ENCODE measurements at places on chromosomes 2 and 18. TPM values are rescaled to one million over a fixed set of nuclear protein-coding genes. Genes with fewer than 3 reads are reported as not detected.
A peak's percentile ranks its signal among the peaks of the same experiment; 100 is the strongest.

GRCh38 chr2:185780890-185781289 is 42.3 kb downstream of the FSIP2 start:
- no peaks in the 10 kb centered on the region for H3K27me3 ChIP-seq
- no peak overlapping the region for H3K4me3 ChIP-seq
- no peak for DNase-seq
- no peaks in the 10 kb centered on the region for H3K4me1 ChIP-seq
- H3K36me3 ChIP-seq, result no peaks in the 10 kb centered on the region
- H3K27ac ChIP-seq, result no peak overlapping the region

DNA sequence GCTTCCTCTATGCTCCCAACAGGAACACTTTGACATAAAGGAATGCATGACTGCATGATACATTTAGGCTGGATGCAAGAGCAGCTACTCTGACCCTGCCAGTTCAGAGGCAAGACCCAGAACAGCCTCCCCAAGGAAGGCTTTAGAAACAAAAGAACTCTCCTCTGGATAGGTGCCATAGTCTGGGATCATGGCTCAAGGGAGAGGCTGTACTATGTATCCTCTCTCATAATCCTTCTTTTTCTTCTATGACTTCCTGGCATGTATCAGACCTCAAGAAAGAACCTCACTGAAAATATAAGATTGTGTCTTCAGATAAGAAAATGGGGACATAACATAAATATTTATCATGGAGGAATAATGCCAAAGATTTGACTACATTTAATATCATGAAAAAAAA is 194.0 kb upstream of the LYPD1 start:
- H3K27ac ChIP-seq, result no peak overlapping the region
- H3K4me1 ChIP-seq, result no peaks in the 10 kb centered on the region
- H3K27me3 ChIP-seq, result no peaks in the 10 kb centered on the region

GRCh38 chr2:7523481-7524120 is 606.4 kb downstream of the RNF144A start:
- H3K27ac ChIP-seq, result no peak overlapping the region
- H3K27me3 ChIP-seq, result peaks cover 2% of the 10 kb centered on the region
- H3K4me3 ChIP-seq, result no peak overlapping the region
- no peak for DNase-seq

DNA sequence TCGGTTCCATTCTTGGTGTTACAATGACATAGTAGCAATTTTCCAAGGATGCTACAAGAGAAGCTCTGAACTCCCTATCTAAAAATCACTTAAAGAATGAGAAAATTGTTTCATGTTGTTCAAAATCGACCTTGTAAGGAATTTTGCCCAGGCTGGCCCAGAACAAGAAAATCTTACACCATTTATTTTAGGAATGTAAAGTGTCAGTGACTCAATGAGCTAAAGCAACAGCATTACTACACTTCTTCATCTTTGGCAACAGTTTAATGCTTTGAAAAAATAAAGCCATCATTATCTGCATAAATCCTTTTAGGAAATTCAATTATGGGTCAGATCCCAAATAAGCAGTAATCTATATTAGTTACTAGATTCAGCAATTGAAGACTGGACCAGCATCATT is 38.6 kb downstream of the SLC25A12 start:
- peaks cover 4% of the 10 kb centered on the region for H3K36me3 ChIP-seq
- H3K27me3 ChIP-seq, result no peaks in the 10 kb centered on the region
- no peak for DNase-seq
- H3K4me1 ChIP-seq, result peaks cover 3% of the 10 kb centered on the region
- H3K4me3 ChIP-seq, result no peak overlapping the region
- no peak overlapping the region for H3K27ac ChIP-seq

DNA sequence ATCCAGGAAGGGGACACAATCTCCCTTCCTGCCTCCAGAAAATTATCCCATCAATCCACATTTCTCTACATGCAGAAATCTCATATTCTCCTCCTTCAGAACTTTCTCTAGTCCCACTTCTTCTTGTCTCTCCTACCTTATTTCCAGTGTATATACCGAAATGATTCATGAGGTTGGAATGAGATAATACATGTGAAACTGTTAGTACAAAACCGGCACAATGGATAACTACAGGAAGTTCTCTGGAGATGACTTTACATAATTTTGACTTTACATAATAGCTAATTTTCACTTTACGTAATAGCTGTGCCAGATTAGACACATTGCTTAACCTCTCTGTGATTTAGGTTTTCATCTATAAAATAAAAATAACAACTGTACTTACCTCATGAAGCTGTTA is 801.3 kb downstream of the ERBB4 start:
- no peak for DNase-seq
- no peaks in the 10 kb centered on the region for H3K27me3 ChIP-seq
- no peaks in the 10 kb centered on the region for H3K4me1 ChIP-seq
- no peak overlapping the region for H3K4me3 ChIP-seq

GRCh38 chr2:205296959-205297358 is 385.3 kb upstream of the NRP2 start:
- no peaks in the 10 kb centered on the region for H3K36me3 ChIP-seq
- no peak overlapping the region for H3K4me3 ChIP-seq
- DNase-seq, result no peak
- no peaks in the 10 kb centered on the region for H3K27me3 ChIP-seq
- H3K27ac ChIP-seq, result no peak overlapping the region

DNA sequence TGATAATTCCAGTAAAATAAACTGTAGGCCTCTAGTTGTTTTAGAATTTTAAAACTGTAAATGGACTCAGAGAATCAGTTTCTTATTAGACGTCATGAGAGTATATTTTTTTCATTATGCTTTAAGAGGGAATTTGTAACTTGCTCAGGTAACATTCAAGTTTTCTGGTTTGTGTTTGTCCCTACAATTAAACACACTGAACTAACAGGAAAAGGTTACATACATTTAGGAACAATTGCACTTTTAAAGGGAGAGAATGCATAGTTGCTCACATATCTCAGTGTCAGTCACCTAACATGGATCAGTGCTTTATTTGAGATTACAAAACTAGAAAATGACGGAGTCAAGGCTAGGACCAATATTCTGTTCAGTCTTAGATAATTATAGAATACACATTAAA is 3.1 kb downstream of the COL3A1 start:
- H3K36me3 ChIP-seq, result no peaks in the 10 kb centered on the region
- peak overlapping the region; percentile 66 for H3K4me3 ChIP-seq
- peak overlapping the region; percentile 98 for H3K27ac ChIP-seq
- no peaks in the 10 kb centered on the region for H3K4me1 ChIP-seq
- peak; percentile 54 for DNase-seq

GRCh38 chr2:172427256-172427989 is at the start of gene ITGA6:
ITGA6 (plus strand) TSS chr2:172427586.
- H3K4me3 ChIP-seq, result peak within 1 kb of the TSS; percentile 66
- DNase-seq, result peak; percentile 68
- H3K27ac ChIP-seq, result peak within 1 kb of the TSS; percentile 81
- peaks cover 19% of the 10 kb centered on the region for H3K4me1 ChIP-seq

DNA sequence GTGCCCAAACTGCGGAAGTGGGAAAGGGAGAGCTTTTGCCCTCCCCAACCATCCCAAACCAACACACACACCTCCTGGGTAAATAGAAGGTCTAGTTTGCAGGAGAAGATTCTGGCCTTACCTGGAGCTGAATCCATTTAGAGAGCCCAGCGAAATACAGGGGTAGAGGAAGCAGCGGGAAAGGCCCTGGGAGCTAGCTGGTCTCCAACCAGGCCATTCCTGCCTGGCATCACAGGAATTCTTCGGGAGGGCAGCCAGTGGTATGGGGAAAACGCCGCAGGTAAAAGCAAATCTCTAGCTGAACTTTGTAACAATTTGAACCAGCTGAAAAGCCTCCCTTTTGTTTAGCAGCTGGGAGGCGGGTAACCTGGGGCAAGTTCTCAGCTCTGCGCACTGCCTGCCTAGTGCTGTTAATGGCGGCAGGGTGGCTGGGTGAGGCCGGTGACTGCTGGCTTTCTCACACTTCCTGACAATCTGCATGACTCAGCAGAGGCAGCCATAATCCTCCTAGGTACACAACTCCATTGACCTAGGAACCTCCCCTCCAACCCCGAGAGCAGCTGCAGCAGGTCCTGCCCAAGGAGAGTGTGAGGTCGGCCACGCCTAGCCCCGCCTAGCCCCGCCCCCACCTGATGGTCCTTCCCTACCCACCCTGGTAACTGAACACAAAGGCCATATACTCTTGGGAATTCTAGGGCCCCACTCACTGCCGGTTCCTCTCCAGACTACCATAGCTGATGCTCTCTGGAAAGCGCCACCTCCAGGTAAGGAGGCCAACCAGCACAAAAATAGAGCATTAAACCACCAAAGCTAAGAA is 483.8 kb upstream of the REG3G start:
- H3K27me3 ChIP-seq, result no peaks in the 10 kb centered on the region
- no peak for DNase-seq
- no peaks in the 10 kb centered on the region for H3K4me1 ChIP-seq
- H3K36me3 ChIP-seq, result no peaks in the 10 kb centered on the region

IL1F10 gene
- polyA plus RNA-seq, result not detected

KIAA1328 gene
- 5.5 TPM for polyA plus RNA-seq

LINC00305 gene
- polyA plus RNA-seq, result not detected

ADGRF3 gene
- polyA plus RNA-seq, result 0.27 TPM

GPR155 gene
- 3.5 TPM for polyA plus RNA-seq

SP140 gene
- polyA plus RNA-seq, result 0.43 TPM

GPR45 gene
- not detected for polyA plus RNA-seq

PLB1 gene
- polyA plus RNA-seq, result 1.4 TPM

GCFC2 gene
- polyA plus RNA-seq, result 15.7 TPM

All from muscle of leg (tissue), 16 donors.